ENCODE measurements at places on chromosomes 16 and 17. TPM values are rescaled to one million over a fixed set of nuclear protein-coding genes. Genes with fewer than 3 reads are reported as not detected.

The SLC6A2 gene
- not detected for polyA plus RNA-seq

DNA sequence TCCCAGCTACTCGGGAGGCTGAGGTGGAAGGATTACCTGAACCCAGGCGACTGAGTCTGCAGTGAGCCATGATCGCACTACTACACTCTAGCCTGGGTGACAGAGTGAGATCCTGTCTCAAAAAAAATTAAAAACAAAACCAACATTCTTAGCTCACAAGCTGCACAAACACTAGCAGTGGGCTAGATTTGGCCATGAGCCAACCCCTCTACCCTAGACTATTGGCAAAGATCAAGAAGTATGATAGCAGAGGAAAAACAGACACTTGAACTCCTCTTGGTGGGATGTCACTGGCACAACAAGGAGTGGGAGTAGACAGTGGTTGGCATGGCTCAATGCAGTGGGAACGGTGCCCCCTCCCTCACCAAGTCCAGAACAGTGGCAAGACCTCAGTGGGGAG lies 19.6 kb upstream of the RIPOR1 start:
- no peak for DNase-seq

The ST6GALNAC2 gene
- polyA plus RNA-seq, result 2.1 TPM

DNA sequence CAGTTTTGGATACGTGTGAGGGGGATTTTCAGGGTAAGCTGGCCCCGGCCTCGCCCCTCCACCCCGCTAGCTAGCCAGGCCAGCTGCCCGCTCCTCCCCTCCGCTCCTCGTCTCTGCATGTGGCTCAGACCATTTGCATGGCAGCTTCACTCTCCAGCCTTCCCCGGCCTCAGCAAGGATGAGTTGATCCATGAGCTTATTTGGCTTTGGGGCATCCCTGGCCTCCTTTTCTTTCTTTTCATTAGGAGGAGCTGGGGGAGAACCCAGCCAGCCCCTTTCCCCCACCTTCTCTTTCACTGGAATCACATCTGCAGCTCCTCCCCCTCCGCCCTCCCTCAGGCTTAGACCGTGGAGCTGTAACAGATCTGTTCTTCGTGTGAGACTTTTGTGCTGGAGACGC lies 30.7 kb downstream of the ELAC2 start:
- no peak for DNase-seq

The KRT40 gene
- polyA plus RNA-seq, result not detected

The ATXN1L gene
- polyA plus RNA-seq, result 6.9 TPM

DNA sequence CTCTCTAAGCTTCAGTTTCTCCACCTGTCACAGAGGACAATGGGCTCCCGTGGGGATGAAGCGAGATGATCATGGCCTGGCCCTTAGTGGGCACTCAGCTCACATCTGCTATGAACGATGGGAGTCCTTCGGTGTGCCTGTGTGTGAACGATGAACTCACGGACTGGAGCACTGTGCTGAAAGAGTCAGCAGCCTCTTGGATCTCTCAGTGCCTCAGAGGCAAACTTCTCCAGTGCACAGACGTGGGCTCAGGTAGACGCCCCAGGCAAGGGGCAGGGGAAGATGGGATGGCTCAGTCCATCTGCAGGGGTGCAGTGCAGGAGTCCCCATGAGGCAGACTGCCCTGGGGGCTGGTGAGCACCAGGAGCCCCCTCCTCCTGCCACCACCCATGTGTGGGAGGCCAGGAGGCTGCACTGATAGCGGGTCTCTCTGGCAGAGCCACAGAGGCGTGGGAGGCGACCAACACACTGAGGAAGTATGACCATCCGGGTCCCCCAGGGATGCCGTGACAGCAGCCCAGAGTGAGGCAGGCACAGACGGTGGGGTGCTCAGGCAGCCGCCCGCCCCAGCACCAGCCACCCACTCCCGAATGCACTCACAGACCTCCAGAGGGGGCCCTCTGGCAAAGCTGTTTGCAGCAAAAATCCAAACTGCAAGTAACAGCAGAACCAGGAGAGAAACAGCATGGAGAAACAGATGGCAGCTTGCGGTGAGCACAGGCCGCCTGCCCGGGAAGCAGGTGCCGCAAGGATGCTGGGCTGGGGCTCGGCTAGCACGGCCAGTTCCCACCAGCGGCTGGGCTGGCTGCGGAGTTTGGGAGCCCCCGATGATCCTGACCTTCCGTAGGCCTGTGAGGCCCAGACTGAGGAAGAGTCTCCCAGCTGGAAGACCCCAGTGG lies 82.7 kb downstream of the RPH3AL start:
- no peak for DNase-seq

The IL17C gene
- polyA plus RNA-seq, result not detected

GRCh38 chr17:1244606-1245012 lies 25.6 kb upstream of the BHLHA9 start:
- DNase-seq, result no peak

The OTOA gene
- polyA plus RNA-seq, result 0.03 TPM

The PSMD11 gene
- 63.1 TPM for polyA plus RNA-seq

The MATCAP1 gene
- polyA plus RNA-seq, result 15.5 TPM

The GPR142 gene
- polyA plus RNA-seq, result not detected

The C16orf46 gene
- polyA plus RNA-seq, result 1.7 TPM

DNA sequence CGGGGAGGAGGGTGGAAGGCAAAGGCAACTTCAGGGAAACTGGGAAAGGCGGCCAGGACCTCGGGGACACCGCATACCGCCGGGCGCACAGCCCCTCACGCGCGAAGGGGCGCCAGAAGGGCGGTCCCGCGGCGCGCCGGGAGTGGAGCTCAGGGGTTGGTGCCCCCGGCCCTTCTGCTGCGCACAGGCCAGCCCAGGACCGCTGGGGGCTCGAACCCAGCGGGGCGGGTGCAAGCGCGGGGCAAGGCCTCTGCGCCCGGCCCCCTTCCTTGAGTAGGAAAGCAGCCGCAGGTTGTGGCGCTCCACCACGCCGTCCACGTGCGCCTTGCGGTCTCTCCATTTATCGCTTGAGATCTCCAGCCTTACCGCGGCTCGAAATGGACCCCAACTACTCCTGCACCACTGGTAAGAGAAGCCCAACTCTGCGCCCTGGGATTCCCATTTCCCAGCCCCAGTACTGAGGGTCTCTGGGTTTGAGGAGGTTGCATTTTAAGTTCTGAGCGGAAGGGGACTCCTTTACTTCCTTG lies 3.0 kb upstream of the MT1A start:
- DNase-seq, result no peak

- no peak for DNase-seq
Measured at GRCh38 chr16:29978564-29979270, 5.0 kb downstream of the TAOK2 start.

DNA sequence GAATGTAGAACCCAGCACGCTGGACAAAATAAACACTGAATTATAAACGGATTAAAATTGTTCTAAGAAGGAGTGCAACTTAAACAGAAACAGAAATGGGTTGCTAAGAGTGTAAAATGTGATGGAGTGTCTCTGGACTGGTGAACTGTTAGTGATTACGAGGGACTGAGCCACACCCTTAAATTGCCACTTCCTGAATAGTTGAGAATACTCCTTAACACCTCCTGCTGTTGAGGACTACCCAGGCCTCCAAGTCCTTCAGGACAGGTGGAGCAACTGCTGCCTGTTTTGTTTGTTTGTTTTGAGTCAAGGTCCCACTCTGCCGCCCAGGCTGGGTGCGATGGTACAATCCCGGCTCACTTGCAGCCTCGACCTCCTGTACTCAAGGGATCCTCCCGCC lies 25.8 kb upstream of the IRF8 start:
- no peak for DNase-seq

GRCh38 chr17:64773386-64773835 lies 111.3 kb upstream of the SMURF2 start:
- no peak for DNase-seq

The TBC1D3G gene
- polyA plus RNA-seq, result not detected

DNA sequence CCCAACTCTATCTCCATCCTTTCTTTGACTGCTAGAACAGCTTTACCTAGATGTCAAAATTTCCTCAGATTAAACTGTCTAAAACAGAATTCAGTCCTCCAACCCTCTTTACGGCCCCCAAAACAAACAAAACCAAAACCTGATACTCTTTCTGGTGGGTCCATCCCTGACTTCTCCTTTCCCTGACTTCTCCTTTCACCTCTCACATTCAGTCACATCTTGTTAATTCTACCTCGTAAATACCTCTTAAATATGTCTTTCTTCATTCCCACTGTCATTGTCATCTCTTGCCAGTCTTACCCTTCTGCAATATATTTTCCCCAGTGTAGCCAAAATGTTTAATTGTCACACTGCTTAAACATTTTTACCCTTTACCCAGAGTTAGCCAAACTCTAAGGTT lies 4.6 kb downstream of the PPM1E start:
- DNase-seq, result no peak

- DNase-seq, result no peak
Measured at GRCh38 chr17:72446525-72447250, 325.9 kb downstream of the SOX9 start.

The CCL4 gene
- polyA plus RNA-seq, result 0.72 TPM

DNA sequence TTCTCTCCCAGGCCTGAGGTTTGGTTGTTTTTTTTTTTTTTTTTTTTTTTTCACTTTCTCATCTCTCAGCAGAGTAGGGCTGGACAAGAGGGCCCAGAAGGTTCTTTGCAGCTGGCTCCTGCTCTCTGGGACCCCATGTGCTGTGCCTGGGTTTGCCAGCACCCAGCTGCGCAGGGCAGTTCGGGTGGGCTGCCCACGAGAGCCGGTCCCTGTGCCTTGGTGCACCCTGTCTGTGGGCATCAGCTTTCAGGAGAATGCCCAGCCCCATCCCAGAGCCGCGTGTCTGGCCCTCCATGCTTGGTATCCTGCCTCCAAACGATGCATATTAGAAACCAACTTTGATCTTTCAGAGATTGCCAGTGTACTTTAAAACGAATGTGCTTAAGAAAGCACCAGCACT lies 15.0 kb upstream of the GSE1 start:
- DNase-seq, result no peak

The TMEM132E gene
- polyA plus RNA-seq, result not detected

The KRTAP16-1 gene
- not detected for polyA plus RNA-seq

The CALB2 gene
- polyA plus RNA-seq, result 0.38 TPM

- DNase-seq, result peak; percentile 92
Measured at GRCh38 chr17:44689477-44690217, at the start of gene CCDC43. Gene CCDC43 (minus strand): TSS chr17:44689776. CDS start chr17:44689753, 23 bp downstream.

GRCh38 chr17:20273741-20274500 lies 193.4 kb downstream of the LGALS9B start:
- no peak for DNase-seq

The CPSF4L gene
- polyA plus RNA-seq, result not detected

DNA sequence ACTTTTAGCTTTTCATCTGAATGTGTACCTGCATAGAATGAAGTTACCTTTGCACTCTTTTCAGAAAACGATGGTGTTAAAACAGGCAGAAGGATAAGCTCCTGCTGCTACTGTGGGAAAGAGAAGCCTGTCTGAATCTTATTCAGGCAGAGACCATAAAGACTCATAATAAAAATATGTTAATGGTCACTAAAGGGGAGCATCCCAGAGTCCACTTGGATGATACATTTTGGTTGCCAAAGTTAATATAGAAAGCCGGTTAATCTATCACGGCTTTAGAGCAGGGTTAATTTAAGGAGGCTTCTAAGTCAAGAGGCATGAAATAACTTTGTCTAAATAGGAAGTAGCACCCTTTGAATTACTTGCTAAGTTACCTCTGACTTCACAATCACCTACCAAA lies 2.9 kb downstream of the MARCHF10 start:
- DNase-seq, result no peak

The WNT9B gene
- polyA plus RNA-seq, result 0.53 TPM

The KRTAP2-2 gene
- polyA plus RNA-seq, result not detected

DNA sequence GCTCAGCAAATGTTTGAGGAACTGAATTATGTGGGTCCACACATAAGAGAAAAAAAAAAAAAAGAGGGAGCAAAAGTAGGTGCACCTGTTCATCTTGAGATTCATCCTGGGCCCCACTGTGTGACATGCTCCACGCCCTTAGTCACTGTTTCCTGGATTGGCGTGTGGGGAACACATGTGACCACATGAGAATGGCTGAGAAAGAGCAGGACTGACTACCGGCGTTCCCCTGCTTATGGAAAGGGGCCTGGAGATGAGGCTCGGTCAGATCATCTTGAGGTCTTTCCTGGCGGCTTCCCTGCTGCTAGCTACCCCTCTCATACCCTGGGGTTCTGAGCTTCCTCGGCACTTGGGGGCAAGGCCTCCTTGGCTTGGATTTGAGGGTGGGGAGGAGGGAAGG lies 3.9 kb downstream of the DEXI start:
- no peak for DNase-seq

The ABAT gene
- polyA plus RNA-seq, result 17.6 TPM

DNA sequence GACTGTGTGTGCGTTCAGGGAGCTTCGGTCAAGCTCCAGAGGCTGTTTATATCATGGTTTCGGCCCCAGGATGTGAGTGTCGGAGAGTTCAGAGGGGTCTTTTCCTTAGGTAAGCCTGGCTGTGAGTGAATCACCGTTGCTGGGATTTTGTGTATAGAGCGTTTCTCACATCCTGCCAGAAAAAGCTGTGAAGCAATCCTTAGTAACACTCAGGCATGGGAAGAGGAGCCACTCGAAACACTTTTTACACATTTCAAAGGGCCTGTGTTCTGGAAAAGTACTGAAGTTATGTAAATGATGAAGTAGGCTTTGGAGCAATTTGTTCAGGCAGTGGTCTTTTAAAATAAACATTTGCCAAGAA lies 662 bp downstream of the PGS1 start:
- DNase-seq, result no peak

- no peak for DNase-seq
Measured at GRCh38 chr17:49523706-49524472, 28.8 kb downstream of the NGFR start.

DNA sequence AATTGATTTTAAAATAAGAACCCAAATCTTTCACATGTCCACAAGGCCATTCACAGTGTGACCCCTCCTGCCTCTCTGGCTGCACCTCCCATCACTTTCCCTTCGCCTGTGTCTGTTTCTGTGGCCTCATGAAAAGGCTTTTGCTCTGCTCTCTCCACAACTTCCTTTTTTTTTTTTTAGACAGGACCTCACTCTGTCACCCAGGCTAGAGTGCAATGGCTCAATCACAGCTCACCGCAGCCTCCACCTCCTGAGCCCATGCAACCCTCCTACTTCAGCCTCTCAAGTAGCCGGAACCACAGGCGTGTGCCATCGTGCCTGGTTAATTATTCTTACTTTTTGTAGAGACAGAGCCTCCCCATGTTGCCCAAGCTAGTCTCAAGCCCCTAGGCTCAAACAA lies 197.1 kb downstream of the ABCC12 start:
- no peak for DNase-seq

The EME1 gene
- 0.22 TPM for polyA plus RNA-seq

DNA sequence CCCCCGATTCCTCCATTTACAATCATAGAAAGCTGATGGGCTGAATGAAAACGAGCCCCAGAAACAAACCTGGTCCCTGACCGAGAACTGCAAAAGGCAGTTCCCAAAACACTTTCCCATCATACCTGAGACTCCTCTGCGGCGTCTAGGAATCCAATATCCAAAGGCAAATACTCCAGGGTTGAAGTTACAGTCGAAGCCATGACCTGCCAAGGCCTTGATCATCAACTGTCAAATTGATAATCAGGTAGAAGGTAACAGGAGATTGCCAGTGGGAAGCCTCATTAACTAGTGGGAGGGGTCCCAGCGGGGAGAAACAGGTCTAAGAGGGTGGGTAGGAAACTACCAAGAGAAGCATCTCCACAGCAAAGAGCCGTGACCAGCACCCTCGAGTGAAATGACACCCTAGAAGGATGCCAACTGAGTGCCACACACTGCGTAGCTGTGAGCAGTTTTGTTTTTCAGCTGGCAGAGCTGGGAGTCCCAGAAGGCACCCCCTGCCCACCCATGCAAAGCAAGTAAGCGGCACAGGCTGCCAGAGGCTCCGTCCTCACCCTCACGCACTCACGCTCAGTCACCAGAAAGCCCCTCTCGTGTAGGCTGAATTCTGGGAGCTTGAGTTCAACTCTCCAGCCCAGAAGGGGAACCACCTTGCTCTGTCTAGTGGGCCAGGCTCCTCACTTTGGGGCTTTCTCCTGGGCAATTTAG lies 146.1 kb downstream of the GAS7 start:
- no peak for DNase-seq

The CBX4 gene
- 10.9 TPM for polyA plus RNA-seq

GRCh38 chr16:27182906-27183405 lies 20.4 kb upstream of the KDM8 start:
- DNase-seq, result no peak
